ENCODE measurements at places on chromosomes 5 and 9.

DNA sequence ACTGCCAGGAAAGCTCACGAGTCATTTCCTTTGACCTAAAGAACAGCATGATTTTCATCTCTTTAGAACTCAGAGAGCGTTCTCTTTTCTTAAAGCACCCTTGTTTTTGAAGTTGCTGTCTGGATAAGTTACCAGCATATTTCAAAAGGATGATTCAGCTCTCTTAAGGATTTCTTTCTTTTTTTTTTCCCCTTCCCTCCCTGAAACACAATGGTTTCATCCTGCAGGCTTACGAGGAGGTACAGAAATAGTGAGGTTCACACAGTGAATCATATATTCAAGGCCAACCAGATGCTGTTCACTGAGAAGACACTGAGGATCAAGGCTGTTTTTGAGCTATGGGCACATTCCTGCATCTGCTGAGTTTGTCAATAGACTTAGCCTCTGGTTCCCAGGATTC is 257.2 kb downstream of the KIF4B start:
- no peak for DNase-seq

DNA sequence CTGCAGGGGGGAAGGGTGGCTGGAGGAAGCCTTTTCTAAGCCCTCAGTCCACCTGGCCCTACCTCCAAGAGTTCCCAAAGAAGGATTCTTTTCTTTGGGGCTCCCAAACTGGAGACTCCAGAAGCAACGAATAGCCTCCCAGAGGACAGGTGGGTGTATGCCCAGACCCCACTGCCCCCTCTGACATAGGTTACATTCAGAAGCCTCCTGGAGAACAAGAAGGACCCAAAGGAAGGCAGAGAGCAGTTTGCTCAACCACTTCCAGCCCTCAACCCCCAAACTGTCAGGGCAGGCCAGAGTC is 10.3 kb downstream of the HK3 start:
- DNase-seq: no peak

- DNase-seq: peak; percentile 58
Measured at GRCh38 chr9:36597412-36598178, 24.9 kb downstream of the MELK start.

GRCh38 chr5:62093976-62094375 is 212.0 kb upstream of the KIF2A start:
- DNase-seq: peak; percentile 8

- no peak for DNase-seq
Measured at GRCh38 chr9:111871499-111871855, 25.1 kb upstream of the UGCG start.

DNA sequence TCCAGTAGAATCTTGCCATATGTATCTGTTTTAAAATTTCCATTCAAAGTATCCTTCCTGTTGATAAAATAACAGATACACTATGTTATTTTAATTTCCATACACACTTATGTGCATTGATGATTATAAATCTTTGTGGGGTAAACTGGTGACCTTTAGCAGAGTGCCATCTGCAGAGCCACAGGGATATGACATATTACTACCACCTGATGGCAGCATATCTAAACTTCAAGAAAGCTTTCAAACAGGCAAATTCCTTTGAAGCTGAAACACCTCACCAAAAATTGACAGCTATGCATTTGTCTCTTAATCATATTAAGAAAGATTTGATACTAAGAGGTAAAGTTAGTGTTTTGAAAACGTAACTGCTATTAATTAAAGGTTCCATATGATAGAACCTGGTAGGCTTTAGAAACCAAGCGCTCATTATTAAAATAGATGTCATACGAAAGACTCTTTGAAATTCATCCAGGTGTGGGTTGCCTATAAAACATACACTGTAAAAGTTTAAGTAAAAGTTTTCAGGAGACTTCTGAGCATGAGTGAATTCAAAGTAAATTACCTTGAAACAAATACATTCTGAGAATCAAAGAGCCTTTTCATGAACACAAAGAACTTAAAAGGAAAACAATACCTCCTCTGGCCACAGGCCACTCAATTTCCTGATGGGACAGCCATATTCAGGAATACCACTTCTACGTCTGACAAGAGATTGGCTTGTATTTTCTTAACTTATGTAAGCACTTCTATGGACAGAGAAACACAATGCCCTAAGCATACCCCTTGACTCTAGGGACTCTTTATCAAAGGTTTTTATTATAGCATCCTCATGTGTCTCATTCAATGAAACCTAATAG is 93.3 kb downstream of the KIAA0825 start:
- DNase-seq: peak; percentile 23
